ENCODE measurements at places on chromosomes 12 and 14.

- DNase-seq = peak; percentile 54
Observed at GRCh38 chr12:103884316-103884715, 43.3 kb upstream of the NT5DC3 start.

- no peak for DNase-seq
Observed at GRCh38 chr12:89993632-89994031, 285.0 kb upstream of the ATP2B1 start.

- no peak for DNase-seq
Observed at GRCh38 chr12:116551952-116552772, 7.0 kb upstream of the MAP1LC3B2 start.

DNA sequence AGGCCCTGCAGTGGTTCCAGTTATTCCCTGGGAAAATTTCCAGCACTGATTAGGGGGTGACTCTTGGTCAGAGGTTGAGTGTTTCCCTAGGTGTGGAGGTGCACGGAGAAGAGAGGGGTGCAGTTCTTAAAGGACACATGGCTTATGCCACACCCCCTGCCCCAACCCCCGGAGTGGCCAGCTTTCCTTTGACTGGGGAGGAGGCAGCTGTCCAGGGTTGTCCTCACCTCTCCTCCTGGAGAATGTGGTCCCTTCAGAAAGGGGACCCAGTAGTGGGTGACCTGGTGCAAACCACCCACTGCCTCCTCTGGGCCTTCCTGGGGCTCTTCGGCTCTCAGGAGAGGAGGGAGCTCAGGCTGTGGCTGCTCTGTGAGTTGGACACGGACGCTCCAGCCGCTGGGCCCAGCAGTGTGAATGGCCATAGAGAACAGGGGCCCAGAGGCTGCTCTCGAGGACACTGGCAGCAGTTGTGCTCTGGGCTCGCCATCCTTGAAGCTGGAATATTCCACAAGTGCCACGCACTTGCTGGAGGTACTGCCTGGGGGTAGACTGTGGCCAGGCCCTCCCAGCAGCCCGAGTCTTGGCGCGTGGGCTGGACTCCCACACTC, 13.6 kb downstream of the PACS2 start:
- DNase-seq = no peak

GRCh38 chr14:75720116-75720515, 59.1 kb downstream of the TTLL5 start:
- DNase-seq = no peak

- DNase-seq = no peak
Observed at GRCh38 chr14:93712838-93713724, 75.2 kb downstream of the PRIMA1 start.

GRCh38 chr12:119480551-119480950, 113.0 kb upstream of the TMEM233 start:
- DNase-seq = no peak

GRCh38 chr14:34275078-34275477, 187.0 kb downstream of the SPTSSA start:
- DNase-seq = peak; percentile 29

GRCh38 chr12:105257321-105257728, 21.4 kb upstream of the APPL2 start:
- DNase-seq = peak; percentile 63

GRCh38 chr14:75046275-75046674, 5.0 kb downstream of the MLH3 start:
- DNase-seq = no peak

DNA sequence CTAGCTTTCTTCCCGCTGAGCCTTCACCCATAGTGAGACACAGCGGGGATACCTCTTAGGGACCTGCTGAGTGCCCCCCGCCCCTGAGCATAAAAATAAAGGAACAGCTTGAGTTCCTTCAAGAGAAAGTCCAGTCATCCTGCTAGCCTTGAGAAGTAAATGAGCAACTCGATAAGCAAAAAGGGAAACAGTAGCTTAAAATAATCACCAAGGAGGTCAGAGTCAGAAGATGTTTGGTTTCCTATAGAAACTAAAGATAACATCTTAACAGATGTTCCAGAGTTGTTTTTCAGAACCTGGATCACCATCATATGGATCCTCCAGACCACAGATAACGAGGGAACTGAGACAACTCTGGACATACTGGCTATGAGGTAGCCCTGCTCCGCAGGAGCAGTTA, 94.0 kb downstream of the BCAT1 start:
- no peak for DNase-seq

DNA sequence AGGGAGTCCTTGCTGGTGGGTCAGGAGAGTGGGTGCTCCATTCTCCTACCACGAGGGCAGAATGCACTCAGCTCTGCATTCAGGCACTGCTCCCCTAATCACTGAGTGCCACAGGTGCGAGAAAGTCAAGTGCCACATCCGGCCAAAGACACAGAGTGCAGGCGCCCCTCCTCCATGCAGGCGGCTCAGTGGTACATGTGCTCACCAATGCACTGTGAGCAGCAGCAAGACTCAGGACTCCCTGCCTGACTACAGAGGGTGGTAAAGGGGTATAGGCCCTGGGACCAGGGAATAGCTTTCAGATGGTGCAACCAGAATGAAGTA, 32.9 kb downstream of the ZFYVE21 start:
- no peak for DNase-seq

DNA sequence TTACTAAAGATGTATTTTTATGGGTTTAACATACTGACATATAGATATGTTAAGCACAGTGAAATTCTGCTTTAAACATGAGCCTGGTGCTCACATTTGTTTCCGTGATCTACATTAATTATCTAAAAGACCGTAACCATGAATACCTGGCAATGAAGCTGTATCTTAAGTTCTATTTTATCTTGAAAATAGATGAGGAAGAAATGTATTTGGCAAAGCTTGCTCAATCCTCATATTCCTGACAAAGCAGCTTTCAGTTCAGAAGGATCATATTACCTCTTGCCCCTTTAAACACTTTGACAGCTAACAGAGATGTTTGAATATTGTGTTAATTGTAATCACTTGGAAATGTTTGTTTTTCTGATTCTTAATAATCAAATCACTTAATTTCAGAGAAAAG, 9.8 kb downstream of the EPYC start:
- DNase-seq = no peak

DNA sequence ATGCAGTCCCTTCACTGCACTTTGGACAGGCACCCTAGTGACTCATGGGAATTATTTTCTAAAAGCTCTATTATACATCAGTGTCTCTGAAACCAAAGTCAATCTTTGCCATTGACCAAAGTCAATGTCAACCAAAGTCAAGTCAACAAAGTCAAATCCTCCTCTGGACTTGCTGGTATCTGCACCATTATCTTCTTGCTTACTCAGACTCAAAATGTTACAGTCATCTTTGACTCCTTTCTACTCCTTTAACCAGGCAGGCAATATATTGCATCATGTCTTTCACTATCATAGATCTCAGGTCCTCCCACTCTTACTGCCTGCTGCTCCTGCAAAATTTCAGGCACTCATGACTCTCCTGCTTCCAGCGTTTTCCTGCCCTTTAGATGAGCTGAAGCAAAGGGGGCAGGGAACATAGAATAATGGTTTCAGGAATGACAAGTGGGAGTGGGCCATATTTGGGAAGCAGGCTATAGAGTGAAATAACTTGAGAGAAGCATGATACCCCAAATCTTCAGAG, 39.2 kb downstream of the IGF1 start:
- DNase-seq = no peak
